ENCODE measurements at places on chromosomes 5 and 9.

DNA sequence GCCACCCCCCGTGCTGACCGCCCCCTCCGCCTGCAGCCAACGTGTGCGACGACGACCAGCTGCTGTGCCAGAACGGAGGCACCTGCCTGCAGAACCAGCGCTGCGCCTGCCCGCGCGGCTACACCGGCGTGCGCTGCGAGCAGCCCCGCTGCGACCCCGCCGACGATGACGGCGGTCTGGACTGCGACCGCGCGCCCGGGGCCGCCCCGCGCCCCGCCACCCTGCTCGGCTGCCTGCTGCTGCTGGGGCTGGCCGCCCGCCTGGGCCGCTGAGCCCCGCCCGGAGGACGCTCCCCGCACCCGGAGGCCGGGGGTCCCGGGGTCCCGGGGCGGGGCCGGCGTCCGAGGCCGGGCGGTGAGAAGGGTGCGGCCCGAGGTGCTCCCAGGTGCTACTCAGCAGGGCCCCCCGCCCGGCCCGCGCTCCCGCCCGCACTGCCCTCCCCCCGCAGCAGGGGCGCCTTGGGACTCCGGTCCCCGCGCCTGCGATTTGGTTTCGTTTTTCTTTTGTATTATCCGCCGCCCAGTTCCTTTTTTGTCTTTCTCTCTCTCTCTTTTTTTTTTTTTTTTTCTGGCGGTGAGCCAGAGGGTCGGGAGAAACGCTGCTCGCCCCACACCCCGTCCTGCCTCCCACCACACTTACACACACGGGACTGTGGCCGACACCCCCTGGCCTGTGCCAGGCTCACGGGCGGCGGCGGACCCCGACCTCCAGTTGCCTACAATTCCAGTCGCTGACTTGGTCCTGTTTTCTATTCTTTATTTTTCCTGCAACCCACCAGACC, 80.2 kb downstream of the NTNG2 start:
- DNase-seq, result peak; percentile 35

- DNase-seq, result no peak
Observed at GRCh38 chr9:135221576-135221950, 134.1 kb downstream of the OLFM1 start.

- DNase-seq, result no peak
Observed at GRCh38 chr9:107309271-107309670, 26.2 kb downstream of the RAD23B start.

DNA sequence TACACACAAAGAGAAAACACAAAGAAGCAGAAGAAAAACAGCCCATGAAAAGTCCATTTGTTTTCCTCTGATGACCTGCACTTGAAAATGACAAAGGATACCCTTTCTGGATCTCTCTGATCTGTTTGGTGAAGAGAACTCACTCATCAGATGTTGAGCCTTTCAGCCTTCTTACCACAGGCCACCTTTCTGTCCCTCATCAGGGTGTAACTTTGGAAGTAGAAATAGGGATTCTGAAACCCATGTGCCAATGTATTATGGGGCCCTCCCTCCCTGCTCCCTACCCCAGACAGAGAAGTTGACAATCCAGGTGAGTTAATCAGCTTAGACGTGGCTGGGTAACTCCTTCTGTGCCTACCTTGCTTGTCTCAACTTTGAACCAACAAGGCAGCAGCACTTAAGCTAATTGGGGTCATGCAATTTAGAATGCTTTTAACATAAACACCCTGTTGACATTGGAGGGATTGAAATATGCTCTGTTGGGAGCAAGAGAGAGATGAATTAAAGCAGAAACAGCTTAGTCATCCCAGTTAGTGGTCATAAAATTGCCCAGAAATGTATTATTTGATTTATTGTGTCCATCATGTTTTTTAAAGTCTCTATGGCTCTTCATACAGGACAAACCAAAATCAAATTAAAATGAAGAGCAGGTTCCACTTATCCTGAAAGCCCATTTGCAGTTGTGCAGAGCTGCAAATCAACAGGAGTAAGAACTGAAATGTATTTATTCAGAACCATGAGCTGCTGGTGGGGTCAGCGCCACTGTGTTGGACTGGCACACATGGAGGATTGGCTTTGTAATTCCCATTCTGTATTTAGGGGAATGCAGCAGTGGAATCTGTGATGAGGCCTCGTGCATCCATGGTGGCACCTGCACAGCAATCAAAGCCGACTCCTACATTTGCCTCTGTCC, 132.0 kb downstream of the LIFR start:
- DNase-seq, result no peak

GRCh38 chr9:94588681-94589080, 4.9 kb downstream of the FBP2 start:
- no peak for DNase-seq

GRCh38 chr5:39270225-39270848, 51.0 kb upstream of the FYB1 start:
- DNase-seq, result no peak

- DNase-seq, result no peak
Observed at GRCh38 chr9:118336943-118337330, 632.7 kb downstream of the TLR4 start.

DNA sequence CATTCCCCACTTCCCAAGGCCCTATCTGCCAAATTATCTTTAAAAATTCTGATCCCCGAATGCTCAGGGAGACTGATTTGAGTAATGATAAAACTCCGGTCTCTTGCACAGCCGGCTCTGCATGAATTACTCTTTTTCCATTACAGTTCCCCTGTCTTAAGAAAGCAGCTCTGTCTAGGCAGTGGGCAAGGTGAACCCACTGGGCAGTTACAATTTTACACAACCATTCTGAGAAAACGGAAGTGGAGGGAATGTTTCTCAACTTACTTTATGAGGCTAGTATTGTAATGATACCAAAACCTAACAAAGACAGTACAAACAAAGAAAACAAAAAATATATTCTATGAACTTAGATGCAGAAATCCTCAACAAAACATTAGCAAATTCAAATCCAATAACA, 100.0 kb downstream of the MCTP1 start:
- no peak for DNase-seq

GRCh38 chr9:106286249-106286648, 576.7 kb upstream of the ZNF462 start:
- DNase-seq, result no peak

DNA sequence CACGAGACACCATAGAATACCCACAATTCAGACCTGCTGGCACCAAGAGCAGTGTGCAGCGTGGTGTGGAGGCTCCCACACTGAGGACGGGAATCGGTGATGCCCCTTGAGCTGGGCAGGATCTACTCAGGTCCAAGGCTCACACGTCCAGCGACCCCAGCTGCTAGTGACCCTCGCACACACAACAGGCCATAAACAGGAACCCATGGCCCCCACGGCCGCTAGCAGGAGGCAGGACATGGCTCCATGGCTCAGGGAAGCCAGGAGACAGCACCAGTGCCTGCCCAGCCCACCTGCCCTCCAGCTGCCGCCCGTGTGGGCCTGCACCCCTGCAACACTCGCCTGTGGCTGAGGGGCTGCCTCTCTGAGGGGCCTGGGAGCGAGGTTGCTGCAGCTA, 43.4 kb upstream of the SLC9A3 start:
- no peak for DNase-seq

DNA sequence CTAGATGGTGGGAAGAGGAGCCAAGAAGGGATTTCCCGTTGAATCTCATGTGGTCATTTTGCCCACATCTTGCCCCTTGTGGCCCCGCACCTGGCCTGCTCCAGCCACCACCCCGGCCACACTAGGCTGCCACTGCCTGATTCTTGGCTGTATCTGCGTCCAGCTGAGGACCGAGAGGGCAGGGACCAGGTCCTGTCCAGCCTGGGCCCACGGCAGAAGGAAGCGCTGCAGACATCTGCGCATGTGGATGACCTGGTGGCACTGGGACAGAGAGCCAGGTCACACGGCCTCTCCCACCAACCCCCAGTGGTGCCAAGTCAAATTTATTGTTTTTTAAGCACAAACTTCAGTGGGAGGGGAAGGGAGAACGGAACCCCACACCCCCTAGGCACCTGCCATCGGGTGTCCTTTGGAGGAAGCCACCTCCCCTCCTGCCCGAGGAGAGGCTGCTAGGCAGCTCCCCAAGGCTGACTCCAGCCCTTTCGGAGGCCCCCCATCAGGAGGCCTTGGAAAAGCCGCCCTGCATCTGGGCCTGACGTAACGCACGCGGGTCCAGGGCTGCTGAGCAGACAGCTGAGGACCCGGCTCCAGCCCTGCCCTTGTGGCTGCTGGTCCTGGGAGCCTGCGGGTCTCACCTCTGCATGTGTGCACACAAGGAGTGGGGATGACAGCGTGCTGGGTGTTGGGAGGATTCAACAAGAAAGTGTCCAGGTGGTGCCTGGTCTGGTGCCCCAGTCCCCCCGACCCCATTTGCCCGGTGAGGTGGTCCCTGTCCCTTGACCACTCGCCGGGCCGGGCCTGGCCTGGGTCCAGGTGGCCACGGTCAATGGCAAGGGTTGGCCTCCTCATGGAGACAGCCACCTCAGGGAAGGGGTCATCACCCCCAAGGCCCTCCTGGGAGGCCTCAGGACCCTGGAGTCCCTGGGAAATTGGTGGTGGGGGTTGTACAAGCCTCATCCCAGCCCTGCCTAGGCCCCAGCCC, 5.9 kb upstream of the QRFP start:
- DNase-seq, result no peak

DNA sequence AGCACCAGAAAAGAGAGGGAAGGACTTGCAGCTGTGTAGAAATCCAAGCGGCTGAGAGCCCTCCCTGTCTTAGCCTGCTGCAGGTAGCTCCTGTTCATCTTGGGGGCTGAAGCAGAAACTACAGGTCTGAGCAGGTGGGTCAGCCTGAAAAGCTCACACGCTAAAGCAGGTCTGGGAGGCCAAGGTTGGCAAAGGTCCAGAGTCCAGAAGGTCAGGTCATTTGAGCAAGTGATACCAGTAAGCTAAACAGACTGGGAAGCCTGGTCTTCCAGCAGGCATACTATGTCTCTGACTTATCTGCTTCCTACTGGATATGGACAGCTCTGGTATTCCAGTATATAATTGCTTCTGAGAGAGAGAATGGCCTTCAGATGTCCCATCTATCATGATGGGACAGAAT, 26.2 kb downstream of the PTCD2 start:
- no peak for DNase-seq

GRCh38 chr5:3490957-3491507, 104.6 kb upstream of the IRX1 start:
- no peak for DNase-seq

DNA sequence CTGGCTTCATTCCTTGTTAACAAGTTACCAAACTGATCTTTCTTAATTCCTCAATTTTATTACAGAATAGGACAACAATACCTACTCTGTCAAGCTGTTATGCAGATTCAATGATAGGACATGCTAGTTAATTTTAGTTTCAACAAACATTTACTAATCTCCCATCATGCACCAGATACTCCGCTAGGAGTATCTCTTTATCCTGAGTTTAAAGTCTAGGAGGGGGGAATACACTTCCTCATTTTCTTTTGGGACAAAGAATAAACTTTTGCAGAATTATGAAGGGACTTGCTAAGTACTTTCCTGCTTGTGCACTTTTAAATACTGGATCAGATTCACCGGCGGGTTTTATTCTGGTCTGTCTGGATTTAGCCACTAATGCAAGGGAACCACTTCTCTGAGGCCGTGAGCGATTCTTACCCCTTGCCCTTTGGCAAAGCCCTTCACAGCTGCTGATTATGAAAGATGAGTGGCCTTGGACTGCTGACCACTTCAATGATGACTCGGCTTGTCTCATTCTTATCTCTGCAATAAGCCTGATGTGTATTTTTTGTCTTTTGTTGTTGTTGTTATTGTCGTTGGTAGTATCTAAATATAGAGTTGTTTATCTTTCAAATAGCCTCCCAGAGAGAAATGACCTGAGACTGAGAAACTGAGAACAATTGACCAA, 73.9 kb downstream of the RMI1 start:
- no peak for DNase-seq

DNA sequence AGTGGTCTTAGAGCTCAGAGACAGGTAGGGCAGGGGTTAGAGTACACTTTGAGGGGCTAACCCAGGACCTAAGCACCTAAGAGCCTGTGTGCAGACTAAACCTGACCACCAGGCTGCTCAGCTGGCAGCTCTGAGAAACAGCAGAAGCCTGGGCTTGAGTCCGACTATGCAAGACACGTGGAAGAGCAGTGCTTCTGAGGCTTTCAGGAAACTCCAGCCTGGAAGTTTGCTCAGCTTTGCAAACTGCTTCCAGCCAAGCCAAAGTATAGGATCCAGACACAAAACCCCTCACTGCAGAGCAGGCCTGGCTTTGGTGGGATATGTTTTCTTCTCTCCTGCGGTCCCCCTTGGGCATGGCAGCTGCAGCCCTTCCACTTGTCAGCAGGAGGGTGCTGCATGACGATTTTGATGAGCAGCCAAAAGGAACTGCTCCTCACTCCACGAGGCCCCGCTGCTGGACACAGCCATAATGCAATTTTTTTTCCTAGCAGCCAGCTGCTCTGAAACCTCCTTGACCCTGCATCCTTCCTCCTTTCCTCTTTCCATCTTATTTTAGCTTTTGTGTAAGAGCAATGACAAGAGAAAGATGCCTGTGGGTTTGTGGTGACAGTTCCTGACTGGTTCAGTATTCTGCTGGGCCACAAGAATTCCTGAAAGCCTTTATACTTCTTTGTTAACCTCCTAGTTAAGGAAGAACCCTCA, 123.1 kb downstream of the LIFR start:
- no peak for DNase-seq

GRCh38 chr5:31648326-31648725, 9.4 kb downstream of the PDZD2 start:
- DNase-seq, result no peak

DNA sequence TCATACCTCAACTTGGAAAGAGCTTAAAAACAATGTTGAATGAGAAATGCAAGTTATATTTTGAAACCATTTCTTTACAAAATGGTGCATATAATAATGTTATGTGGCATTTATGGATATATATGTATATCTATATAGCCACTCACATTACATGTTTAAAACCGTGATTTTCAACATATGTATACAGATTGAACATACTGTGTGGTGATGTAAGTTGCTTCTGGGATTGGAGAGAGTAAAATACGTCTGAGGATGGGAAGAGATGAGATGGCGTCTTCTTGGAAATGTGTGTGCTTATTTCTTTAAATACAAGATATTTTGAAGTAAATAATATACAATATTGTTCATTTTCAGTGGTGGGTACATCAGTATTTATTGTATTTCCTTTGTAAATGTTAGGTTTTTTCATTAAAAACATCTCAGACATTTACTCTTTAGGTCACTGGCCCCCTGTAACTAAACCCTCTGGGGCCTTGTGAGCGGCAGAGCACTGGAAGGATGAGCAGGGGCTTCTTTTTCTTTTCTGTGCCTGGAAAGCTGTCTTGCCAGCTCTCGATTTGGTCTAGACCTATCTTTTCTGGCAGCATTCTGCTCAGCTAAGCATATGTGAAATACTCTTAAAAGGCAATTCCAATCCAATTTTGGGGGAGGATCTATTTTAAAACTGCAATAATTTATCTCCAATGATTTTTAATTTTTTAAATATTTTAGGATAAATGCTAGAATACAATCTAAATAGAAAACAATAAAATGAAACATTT, 42.8 kb upstream of the HMHB1 start:
- DNase-seq, result no peak

- no peak for DNase-seq
Observed at GRCh38 chr9:136840140-136840876, 2.0 kb upstream of the AJM1 start.

GRCh38 chr9:27818348-27818747, 245.1 kb upstream of the C9orf72 start:
- no peak for DNase-seq

GRCh38 chr5:178469011-178469974, 120.9 kb downstream of the COL23A1 start:
- no peak for DNase-seq

- DNase-seq, result no peak
Observed at GRCh38 chr9:127529671-127530070, 78.4 kb downstream of the LRSAM1 start.
